ENCODE measurements at places on chromosomes 5 and 9.

DNA sequence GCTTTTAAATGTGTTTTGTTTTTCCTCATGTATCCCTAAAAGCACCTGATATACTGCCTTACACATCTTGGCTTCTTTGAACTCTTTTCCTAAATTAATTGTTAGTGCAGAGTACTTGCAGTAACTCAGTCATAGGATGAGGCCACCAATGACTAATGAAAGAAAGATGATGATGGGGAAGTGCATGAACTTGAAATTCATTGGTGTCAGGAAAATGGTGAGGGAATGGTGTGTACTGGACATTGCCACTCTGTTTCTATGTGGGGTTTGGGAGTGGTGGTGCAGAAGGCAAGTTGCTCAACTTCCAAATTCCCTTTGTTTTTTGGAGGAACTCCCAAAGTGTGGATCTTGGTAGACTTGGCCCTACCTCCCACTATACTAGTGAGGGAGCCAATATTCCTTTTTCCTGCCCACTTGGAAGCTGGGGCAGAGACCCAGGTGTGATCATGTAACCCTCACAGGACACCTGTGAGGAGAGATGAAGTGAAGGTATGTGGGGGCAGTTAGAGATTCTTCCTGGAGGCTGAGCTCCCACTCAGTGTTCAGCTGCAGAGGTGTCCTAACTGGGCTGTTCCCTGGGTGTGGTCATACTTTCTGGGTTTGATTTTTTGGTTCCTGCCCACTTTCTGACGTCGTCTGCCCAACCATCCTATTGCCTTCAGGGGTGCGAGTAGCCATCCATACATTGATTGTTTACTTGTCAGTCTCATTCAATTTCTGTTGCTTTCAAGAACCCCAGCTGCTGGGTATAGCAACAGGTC, 298.5 kb downstream of the MAST4 start:
- DNase-seq = no peak

GRCh38 chr5:145245354-145245753, 589.8 kb downstream of the PRELID2 start:
- DNase-seq = no peak

DNA sequence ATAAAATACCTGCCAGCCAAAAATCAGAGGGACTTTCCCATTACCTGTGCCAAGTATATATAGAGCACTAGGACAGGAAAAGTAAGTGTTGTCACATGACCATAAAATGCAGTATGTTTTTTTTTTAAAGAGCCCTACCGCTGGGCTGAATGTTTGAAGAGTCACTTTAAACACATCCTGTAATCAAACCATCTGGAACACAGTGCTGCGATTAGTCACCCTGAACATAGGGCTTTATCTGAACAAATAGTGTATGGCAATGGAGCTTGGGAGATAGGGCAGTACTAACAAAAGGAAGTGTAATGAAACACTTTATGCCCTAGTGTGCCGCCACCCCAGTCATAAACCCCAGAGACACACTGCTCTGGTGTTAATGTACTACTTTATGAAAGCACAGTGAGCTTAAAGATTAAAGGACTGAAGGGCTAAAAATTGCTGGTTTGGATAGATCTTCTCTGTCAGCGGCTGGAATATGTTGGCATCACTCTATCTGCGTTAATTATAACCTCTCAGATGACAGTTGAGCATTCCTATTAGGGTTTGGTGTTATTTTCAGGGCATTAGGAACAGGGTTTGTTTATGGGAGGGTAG, 90.4 kb downstream of the ZNF608 start:
- no peak for DNase-seq

DNA sequence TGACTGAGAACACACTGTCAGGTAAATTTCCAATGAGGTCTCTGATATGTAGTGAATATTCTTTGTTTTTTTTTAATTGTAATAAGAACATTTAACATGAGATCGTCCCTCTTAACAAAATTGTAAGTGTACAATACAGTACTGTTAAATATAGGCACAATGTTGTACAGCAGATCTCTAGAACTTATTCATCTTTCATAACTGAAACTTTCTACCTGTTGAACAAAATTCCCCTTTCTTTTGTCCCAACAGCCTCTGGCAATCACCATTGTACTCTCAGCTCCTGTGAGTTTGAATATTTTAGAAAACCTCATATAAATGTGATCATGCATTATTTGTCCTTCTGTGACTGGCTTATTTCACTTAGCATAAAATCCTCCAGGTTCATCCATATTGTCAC, 10.6 kb upstream of the PRLR start:
- no peak for DNase-seq

GRCh38 chr5:74107899-74108298, 481.9 kb downstream of the ARHGEF28 start:
- no peak for DNase-seq

DNA sequence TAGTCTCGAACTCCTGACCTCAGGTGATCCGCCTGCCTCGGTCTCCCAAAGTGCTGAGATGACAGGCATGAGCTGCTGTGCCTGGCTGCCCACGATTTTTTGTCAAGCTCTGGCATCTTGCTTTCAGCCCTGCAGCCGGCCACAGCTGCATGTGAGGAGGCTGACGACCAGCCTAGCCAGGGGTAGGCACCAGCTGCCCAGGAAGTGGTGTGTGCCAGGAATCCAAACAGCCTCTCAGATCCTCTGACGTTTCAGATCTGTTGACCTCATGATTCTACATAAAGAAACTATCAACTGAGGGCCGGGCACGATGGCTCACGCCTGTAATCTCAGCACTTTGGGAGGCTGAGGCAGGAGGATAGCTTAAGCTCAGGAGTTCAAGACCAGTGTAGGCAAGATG, 19.0 kb downstream of the DYNC2I2 start:
- no peak for DNase-seq

DNA sequence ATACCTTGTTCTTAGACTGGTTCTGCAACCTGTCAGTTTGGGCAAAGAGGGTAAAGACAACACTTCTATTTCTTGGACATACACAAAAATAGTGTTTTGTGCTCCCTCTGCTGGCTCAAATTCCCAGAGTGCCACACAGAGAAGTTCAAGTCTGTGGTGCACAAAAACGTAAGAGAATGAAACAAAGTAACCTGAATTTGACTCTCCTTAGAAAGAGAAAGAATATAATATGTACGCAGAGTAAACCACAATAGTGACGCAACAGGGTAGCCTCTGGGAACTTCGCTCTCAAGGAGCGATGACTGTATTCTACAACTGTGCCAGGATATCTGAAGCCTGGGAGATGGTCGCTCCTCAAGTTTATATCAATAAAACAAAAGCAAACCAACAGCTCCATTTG, 18.5 kb downstream of the DDX31 start:
- no peak for DNase-seq

- no peak for DNase-seq
Measured at GRCh38 chr5:52582313-52582712, 205.4 kb upstream of the ITGA1 start.

DNA sequence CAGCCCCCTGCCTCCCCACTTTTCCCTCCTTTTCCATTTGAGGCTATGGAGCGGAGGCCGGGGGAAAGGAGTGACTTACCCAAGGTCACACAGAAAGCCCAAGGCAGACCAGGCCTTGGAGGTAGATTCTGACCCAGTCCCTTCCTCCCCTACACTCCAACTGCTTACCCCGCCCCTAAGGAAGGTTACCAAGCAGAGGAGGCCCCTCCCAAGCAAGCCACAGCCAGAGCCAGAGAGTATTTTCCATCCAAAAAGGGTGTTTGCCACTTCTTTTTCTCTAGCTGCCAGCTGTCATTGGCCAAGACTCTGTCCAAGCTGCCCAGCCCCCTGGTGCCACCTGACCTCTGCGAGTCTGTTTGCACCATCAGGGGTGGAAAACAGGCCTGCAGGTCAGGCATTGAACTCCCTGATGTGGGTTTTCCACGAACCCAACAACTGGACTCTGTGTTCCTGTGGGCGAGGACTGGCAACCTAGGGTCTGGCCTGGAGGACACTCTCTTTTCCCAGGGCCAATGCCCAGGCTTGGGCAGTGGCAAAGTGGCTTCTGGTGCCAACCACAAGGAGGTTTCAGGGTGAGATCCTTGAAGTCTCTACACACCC, 6.3 kb upstream of the ASS1 start:
- DNase-seq = no peak

GRCh38 chr5:163915481-163915961, 410.1 kb downstream of the MAT2B start:
- no peak for DNase-seq

- DNase-seq = no peak
Measured at GRCh38 chr5:123125962-123126732, 37.1 kb downstream of the PRDM6 start.

DNA sequence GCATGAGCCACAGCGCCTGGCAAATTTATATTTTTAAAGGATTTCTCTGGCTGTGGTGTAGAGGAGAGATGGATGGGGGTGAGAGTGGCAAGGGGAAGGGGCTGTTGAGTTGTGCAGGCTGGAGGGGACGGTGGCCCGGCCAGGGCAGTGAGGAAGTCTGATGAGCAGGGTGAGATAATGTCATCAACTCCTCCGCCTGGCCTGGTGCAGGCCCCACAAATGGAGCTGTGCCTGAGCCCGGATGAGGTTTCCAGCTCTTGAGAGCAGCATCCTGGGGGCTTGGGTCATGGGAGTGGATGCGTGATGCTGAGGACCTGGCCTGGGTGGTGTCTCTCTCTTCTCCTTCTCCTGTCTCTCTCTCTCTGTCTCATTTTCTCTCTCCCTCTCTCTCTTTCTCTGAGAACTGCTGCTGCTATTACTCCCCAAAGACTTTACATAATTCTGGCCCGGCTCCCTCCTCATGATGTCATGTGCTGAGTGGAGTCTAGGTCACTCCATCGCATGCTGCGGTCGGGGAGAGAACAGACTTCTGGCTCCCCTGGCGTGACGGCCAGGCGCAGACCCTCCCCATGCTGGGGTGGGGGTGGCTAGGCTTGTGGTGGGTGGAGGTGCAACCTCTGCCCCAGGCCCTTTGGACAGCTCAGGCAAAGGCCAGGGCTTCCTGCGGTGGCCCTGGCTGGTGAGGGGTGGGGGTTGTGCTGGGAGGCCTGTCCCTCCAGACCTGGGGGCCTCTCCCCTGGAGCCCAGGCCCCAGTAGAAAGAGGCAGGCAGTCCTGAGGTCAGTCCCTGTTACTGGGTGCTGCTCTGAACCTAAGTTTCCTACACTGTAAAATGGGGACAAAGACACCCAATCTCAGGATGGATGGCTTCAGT, 26.4 kb downstream of the FGF18 start:
- no peak for DNase-seq

- no peak for DNase-seq
Measured at GRCh38 chr5:87298692-87299362, 31.1 kb downstream of the RASA1 start.

GRCh38 chr5:173765029-173765644, 123.0 kb upstream of the CPEB4 start:
- no peak for DNase-seq

DNA sequence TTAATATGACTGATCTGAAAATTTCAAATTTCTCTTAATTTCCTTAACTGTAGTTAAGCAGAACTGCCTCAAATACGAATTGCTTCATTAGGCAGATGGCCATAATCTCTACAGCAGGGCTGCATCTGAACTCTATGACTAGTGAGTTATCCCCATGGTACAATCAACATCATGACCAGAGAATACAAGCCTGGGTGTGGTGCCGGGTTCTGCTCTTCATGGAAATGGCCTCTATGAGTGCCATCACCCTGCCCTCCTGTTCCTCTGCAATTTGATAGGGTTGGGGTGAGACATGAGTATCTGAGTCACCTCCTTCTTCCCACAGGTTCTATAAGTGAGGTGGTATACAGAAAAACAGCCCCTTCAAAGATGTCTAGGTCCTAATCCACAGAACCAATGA, 235.9 kb downstream of the AP3B1 start:
- no peak for DNase-seq

DNA sequence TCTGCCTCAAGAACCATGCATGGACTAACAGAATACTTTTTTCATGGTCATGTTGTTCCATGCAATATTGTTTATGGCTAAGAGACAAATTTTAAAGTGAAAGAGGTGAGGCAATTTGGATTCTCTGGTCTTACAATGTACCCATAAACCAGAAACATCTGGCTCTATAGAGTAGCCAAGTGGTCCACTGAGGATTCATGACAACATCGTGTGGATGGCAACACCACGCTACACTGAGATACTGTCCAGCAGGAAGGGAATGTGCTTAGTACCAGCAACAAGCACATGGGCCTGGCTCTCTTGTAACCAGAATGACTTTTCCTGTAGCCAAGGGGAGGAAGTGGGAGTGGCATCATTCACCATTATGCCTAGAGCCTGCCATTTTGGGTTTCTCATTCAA, 218.2 kb downstream of the GADD45G start:
- DNase-seq = no peak

GRCh38 chr5:97601651-97602050, 418.6 kb upstream of the RIOK2 start:
- DNase-seq = no peak

DNA sequence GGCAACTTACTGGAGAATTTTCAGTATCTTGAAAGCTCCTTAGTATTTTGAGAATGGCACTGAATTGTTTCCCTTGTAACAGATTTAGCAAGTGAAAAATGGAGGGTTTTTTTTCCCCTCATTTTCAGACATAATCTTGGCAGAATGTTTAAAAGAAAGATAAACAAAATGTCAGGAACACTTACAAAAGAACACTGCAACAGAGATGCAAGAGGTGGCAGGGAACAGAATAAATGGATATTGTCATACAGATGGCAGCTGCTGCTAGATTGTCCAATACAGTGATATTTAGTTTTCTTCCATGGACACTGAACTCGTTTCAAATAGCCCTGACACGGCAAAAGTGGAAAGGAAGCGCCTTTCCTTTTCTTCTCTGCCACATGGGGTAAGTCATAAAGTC, 76.9 kb upstream of the ZNF608 start:
- no peak for DNase-seq

DNA sequence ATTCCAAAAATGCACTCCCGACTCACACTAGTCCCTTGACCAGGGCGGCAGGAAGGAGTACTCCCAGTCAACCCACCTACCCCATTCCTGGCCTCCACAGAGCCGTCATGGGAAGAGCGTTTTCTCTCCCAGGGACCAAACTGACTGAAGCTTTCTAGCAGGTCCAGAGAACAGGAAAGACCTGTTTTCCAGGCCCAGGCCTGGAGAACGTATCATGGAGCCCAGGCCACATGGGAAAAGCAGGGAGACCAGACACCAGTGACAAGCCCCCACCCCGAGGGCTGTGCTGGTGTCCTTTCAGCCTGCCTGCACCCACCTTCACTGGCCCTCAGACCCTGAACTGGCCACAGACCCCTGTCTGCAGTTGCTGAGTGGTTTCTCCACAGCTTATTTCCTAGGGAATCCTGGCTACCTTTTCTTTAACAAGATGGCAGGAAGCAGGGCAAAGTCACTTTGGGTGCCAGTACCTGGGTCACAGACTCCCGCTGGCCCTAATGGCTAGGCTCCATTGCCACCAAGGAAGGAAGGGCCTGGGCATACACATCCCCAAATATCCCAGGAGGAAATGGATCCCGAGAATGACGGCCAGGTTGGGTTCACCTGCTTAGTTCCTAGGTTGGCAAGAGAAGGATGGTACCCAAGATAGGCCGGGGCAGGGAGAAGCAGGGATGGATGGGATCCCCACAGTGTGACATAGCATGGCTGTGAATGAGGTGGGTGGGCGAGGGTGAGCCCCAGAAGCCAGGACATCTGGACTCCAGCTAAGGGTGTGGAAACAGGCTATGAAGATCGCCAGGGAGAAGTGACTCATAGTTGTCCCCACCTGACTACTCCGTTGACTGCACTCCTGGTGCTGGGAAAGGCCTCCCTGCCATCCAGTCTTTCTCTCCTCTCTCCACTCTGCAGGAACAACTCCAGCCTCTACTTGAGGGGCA, 12.2 kb downstream of the CCNI2 start:
- DNase-seq = no peak
